ENCODE measurements at places on chromosomes 7 and 10. TPM values are rescaled to one million over a fixed set of nuclear protein-coding genes. Genes with fewer than 3 reads are reported as not detected.
A peak's percentile ranks its signal among the peaks of the same experiment; 100 is the strongest.

The PGAM2 gene
- total RNA-seq, result not detected

The LIPN gene
- total RNA-seq, result not detected

The MYH16 gene
- total RNA-seq, result not detected

The RADIL gene
- 0.23 TPM for total RNA-seq

The HPS1 gene
- total RNA-seq, result 59.2 TPM

The CPXM2 gene
- not detected for total RNA-seq

The MYO1G gene
- 143 TPM for total RNA-seq

The EGR2 gene
- total RNA-seq, result 83.3 TPM

The HNRNPF gene
- 572 TPM for total RNA-seq

The HOGA1 gene
- not detected for total RNA-seq

The CLCN1 gene
- total RNA-seq, result not detected

The LRGUK gene
- 0.16 TPM for total RNA-seq

The ADCK2 gene
- total RNA-seq, result 23.7 TPM

The CALHM1 gene
- not detected for total RNA-seq

The TRIM74 gene
- 0.38 TPM for total RNA-seq

DNA sequence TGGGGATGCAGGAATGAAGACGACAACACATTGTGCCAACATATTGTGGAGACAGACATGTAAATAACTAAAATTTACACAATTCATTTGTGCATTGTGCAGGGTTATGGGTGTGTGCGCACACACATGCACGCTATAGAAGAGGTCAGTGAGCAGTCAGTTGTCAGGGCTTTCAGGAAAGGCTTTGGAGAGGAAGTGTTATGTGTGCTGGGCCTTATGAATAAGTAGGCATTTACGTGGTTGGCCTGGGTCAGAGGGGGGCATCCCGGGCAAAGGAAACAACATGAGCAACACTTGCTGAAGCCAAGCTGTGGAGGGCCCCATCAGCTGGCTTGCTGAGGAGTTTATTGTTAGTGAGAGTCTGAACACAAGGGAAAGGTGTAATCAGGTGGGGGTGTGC lies 4.1 kb downstream of the PRXL2A start:
- no peak for DNase-seq

DNA sequence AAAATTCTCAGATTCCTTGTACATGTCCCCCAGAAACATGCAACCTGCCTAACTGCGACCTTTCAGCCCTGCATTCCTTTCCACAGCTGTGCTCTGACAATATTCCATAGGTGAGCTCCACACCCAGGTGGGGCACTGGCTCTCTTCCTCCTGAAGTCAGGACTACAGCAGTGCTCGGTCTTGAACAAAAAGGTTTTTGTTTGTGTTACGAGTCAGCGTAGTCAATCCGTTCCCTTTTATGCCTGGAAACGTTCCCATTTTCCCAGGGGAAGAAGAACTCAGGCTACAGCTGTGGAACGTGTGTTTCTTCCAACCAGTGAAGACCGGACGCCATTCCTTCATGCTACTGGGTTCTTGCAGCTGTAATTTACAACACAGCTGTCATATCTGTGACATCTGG lies 52.4 kb upstream of the PFKP start:
- no peak for DNase-seq

DNA sequence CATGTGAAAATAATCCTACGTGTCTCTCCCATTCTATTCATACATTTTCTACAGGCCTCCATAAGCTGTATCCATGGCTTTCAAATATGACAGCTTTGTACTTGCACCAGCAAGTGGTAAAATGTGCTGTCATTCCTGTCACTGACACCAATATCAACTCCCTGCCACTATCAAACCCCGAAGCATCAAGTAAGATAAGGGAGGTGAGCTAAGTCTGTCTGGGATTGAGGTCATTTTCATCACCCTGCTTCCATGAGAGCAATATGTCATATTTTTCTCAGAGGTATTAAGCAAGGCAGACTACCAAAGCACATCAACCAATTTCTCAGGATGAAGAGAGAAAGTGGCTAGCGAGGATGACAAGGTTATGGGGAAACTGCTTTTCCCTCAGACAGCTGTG lies 11.1 kb downstream of the GPR22 start:
- DNase-seq, result no peak

DNA sequence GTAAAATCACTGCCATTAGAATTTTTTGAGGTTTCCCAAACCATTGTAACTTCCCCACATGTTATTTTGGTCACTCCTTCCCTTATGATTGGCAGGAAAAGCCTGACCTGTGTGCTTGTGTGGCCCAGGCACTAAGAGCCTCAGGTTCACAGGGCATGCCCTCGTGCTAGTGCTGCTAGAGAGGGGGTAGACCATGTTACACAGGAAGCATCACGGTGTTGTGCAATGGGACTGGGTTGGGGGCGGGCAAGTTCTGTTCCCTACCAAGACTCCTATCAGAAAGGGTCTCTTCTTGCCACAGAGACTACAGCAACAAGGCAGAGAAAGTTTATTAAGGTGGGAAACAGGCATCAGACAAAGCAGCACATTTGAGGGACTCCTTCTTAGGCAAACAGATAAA lies 32.2 kb downstream of the LSM5 start:
- no peak for DNase-seq

GRCh38 chr7:127674361-127674760 lies 22.4 kb downstream of the SND1 start:
- DNase-seq, result no peak

GRCh38 chr7:76281706-76282343 lies 20.6 kb upstream of the HSPB1 start:
- DNase-seq, result no peak

GRCh38 chr10:45403151-45403550 lies 29.1 kb downstream of the ALOX5 start:
- DNase-seq, result no peak

- DNase-seq, result no peak
Measured at GRCh38 chr7:1548944-1549343, 7.1 kb downstream of the TMEM184A start.

DNA sequence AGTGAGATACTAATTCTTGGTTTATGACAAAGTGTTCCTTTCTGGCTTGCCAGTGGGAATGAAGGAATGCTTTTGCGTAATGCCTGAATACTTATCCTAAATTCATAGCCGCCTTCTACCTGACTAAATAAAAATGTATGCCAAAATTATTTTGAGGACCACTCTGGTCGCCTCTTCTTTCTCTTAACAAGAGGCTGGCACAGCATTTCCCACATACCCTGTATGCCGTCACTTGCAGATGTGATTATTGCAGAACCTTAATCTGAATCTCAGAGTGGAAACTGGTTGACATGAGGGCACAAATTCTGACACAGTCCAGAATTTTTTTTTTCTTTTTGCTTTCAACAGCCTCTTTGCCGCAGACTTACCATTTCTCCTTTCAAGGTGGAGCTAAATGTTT lies 124.6 kb upstream of the GLCCI1 start:
- no peak for DNase-seq

DNA sequence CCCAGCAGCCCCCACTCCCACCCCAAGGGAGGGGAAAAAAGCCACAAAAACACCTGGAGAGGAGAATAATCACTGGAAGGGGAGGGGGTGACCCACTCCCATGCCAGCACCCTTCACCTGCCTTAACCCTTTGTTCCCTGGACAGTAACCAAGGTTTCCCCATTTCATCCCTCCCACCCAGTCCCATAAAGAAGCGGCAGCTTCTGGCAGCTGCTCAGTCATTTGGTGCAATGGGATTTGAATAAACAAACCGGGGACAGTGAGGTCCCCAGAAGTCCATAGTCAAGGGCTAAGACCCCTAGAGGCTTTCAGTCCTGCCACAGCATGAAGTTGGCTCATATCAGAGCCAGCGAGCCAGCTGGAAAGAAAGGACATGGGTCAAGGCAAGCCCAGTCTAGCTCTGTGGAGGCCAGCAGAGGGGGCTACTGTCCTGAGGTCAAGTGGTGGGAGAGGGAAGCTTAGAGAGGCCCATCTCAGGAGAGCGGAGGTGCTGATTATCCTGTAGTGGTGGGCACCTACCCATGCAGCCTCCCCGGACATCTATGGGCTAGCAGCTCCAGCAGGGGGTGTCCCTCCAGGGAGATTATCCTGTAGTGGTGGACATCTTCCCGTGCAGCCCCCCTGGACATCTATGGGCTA lies 58.9 kb upstream of the LBX1 start:
- no peak for DNase-seq

DNA sequence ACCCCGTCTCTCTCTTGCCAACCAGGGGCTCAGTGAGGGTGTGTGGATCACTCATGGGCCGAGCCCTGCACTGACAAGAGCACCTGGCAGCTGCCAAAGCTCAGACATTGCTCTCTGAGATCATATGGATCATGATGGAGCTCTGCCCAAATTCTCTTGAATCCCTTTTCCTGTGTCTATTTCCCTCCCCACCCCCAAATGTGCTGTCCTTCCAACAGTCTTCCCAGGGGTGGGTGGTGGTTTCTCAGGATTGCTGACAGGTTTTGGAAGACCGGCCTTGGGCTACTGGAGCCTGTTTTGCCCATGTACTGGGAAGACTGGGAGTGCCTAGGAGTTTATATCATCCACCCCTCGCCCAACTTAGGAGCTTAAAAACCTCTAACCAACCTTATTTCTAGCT lies 10.5 kb downstream of the ARHGAP22 start:
- no peak for DNase-seq

- DNase-seq, result no peak
Measured at GRCh38 chr10:114279901-114280644, 41.0 kb downstream of the VWA2 start.

DNA sequence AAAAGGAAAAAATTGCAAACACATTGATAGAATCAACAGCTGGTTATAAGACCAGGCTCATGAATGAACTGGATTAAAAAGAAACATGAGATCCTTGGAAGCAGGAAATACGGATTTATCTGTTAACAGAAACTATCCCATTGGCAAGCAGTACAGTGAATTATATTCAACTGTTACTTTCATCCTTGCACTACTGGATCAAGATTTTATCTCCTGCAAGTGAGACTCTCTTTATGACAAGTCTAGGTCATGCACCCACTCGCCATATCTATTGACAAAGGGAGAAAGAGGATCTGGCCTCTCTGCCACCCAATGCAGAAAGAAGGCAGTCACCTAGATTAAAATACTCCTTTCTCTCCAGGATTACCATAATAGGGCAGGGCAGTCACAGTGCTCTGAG lies 41.4 kb downstream of the CSTF2T start:
- no peak for DNase-seq

- DNase-seq, result no peak
Measured at GRCh38 chr7:50448823-50449222, 1.3 kb downstream of the FIGNL1 start.

GRCh38 chr7:28550580-28551186 lies 138.4 kb downstream of the CREB5 start:
- DNase-seq, result no peak

DNA sequence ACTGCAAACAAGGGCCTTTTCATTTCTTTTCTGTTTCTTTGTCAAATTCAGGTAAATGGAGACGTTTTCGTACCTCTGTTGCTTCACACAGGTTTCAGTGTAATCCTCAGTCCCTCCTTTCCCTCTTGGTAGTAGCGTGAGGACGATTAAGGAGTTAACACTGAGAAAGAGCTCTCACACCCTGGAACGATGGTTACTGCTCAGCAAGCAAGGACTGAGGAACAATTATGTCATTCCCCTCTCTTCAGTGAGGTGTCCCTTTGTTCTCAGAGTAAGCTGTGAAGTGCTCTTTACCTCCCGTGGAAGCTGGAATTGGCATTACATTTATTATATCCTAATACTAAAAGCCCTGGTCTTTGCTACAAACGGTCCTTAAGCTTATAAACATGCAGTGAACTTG lies 95.9 kb downstream of the FANK1 start:
- no peak for DNase-seq

GRCh38 chr10:48523212-48523819 lies 81.6 kb downstream of the ARHGAP22 start:
- no peak for DNase-seq

- no peak for DNase-seq
Measured at GRCh38 chr10:88090568-88091214, 227.3 kb downstream of the PTEN start.

DNA sequence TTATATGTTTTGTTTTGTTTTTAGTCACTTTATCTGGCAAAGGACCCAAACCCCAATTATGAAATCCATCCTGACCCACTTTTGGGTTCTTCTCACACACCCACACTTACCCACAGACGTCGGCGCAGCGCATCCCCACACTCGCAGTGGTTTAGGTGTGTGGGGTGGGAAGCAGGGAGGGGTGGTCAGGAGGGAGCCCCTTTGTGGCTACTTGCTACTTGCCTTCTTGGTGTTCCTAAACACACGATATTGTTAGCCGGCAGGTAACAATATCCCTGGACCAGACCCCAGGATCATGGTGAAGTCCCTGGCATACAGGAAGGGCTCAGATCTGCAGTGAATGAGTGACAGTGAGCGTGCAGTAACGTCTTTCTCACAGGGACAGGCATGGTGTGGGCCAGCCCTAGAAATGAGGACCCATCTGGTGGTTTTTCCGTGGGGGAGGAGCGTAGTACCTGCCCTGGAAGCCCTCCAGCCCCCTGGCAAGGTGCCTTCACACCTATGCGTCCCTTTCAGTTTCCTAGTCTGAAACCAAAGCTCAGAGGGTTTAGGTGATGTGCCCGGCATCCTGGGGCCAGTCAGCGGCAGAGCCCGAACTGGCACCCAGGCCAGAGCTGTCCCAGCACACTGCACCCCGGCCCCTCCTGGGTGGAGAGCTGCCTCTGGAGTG lies 4.4 kb downstream of the SPOCK2 start:
- peak; percentile 53 for DNase-seq

GRCh38 chr10:79344502-79345195 lies 2.6 kb upstream of the PPIF start:
- DNase-seq, result no peak

DNA sequence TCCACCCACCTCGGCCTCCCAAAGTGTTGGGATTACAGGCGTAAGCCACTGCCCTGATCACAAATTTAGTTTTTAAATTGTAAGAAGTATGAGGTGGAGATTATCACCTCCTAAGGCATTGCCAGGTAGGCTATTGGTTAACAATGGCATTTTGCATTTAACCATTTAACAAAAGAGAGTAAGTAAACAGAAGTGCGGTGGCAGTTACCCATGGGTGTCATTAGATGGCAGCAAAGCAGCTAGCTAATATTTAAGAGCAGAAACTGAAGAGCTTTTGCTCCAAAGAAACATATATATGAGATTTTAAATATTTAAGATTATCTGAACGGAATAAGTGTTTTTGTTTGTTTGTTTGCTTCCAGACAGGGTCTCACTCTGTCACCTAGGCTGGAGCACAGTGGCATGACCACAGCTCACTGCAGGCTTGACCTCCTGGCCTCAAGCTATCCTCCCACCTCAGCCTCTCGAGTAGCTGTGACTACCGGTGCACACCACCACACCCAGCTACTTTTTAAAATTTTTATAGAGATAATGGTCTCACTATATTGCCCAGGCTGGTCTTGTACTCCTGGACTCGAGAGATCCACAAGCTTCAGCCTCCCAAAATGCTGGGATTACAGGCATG lies 325.5 kb upstream of the C7orf33 start:
- no peak for DNase-seq

All from activated T-cell treated with anti-CD3 and anti-CD28 coated beads, Interleukin-2, amount 50 U/mL, for 4 hours (primary cell).